ENCODE measurements at places on chromosomes 7 and 10. TPM values are rescaled to one million over a fixed set of nuclear protein-coding genes. Genes with fewer than 3 reads are reported as not detected.

STEAP4 gene
- 24.6 TPM for total RNA-seq

VGF gene
- not detected for total RNA-seq

MSMB gene
- total RNA-seq, result not detected

- H3K36me3 ChIP-seq, result no peaks in the 10 kb centered on the region
- H3K4me1 ChIP-seq, result no peaks in the 10 kb centered on the region
- DNase-seq, result no peak
- H3K27me3 ChIP-seq, result no peaks in the 10 kb centered on the region
- H3K27ac ChIP-seq, result peak overlapping the region; percentile 71
- no peak overlapping the region for H3K4me3 ChIP-seq
Measured at GRCh38 chr7:157399086-157399687, 62.4 kb downstream of the DNAJB6 start.

DNA sequence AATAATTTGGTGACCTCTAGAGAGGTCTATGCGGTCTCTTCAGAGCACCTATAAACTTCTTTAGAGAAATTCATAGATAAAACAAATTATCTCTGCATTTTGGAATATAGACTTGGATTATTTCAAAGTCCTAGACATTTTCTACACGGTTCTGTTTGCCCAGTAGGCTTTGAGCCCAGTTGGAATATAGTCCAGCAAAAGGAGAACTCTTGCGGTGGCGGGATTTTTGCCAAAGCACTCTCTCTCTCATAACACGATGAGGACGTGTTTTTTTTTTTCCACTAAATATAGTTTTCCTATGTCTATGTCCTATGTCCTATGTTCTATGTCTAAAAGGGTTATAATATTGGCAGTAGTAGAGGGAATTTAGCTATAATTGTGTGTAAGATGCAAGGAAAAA is 164.9 kb upstream of the AGR3 start:
- H3K4me3 ChIP-seq, result no peak overlapping the region
- H3K27ac ChIP-seq, result no peak overlapping the region
- DNase-seq, result no peak
- H3K4me1 ChIP-seq, result no peaks in the 10 kb centered on the region

DNA sequence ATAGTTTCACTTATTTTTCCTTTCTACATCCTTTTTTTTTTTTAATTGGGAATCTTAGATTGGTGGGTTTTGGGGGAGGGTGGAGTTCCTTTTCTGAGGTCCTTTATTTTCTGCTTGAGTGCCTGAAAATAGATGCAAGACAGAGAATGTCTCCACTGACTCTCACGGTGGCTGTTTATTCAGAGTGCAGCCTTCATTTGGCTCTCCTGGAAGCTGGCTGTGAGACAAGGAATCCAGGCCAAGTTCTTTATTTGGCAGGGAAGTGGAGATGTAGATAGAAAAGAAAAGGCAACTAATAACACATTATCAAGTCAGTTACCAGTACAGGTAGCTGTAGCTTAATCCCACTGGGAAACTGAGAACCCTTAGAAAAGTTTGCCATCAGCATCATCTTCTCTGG is 118.6 kb downstream of the CNTNAP2 start:
- no peak for DNase-seq
- no peaks in the 10 kb centered on the region for H3K27me3 ChIP-seq
- H3K4me1 ChIP-seq, result no peaks in the 10 kb centered on the region

GRCh38 chr10:5949009-5949759 is 28.2 kb downstream of the IL15RA start:
- peaks cover 9% of the 10 kb centered on the region for H3K4me1 ChIP-seq
- no peaks in the 10 kb centered on the region for H3K27me3 ChIP-seq
- no peaks in the 10 kb centered on the region for H3K36me3 ChIP-seq
- peak overlapping the region; percentile 39 for H3K27ac ChIP-seq
- no peak overlapping the region for H3K4me3 ChIP-seq
- peak; percentile 75 for DNase-seq

DNA sequence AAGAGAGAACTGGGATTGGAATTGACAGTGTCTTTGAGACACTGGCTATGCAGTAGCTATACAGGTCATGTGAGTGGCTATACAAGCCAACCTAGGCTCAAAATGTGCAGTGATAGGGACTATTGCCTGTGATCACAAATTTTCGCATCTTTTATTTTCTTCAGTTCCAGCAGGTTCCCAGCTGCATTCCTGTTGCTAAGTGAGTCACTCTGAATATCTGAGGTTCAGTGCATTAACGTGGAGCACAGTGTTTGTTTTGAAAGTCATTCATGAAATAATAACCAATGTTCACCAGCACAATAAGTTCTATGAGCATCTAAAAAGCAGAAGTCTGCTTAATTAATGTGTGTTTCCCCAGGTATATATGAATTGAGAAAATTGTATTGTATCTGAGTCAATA is 1236.0 kb upstream of the CELF2 start:
- H3K27me3 ChIP-seq, result no peaks in the 10 kb centered on the region
- H3K27ac ChIP-seq, result no peak overlapping the region
- no peaks in the 10 kb centered on the region for H3K4me1 ChIP-seq

- H3K27ac ChIP-seq, result no peak overlapping the region
- H3K4me1 ChIP-seq, result no peaks in the 10 kb centered on the region
- no peaks in the 10 kb centered on the region for H3K27me3 ChIP-seq
- no peak overlapping the region for H3K4me3 ChIP-seq
Measured at GRCh38 chr7:108805808-108806397, 236.2 kb downstream of the DNAJB9 start.

GRCh38 chr10:75803121-75803520 is 371.7 kb downstream of the LRMDA start:
- H3K36me3 ChIP-seq, result no peaks in the 10 kb centered on the region
- no peak for DNase-seq
- H3K4me3 ChIP-seq, result no peak overlapping the region
- H3K27me3 ChIP-seq, result no peaks in the 10 kb centered on the region
- H3K27ac ChIP-seq, result no peak overlapping the region

DNA sequence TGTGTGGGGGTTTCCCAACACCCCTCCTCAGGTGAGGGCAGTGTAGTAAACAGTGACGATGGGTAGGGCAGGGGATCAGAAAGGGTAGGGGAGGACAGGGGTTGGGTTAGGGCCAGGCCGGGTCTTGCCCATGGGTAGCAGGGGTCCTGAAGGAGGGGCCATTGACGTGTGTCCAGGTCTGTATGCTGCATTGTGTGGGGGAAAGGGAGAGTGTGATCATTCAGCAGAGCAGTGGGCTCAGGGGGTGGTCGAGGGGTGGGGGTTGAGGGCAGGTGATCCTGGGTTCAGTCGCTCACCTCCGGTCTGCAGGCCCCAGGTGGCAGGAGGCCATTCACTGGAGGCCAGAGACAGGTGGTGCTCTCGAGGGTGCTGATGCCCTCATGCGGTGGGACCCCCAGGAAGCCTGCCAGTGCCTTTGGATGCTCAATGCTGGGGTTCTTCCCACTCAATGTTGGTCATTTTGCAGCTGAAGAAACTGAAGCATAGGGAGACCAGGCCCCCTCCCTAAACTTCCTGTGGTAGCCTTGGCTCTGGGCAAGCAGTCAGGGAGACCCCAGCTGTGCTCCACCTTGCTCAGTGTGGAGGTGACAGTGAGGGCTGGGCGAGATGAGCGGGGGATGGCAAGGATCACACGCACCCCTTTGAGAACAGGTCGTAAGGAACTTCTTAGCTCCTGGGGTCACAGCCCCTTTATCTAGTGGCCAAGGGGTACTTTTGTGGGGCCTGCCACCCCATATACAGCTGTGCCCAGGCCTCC is 48.8 kb upstream of the CAMK2B start:
- H3K36me3 ChIP-seq, result no peaks in the 10 kb centered on the region
- no peaks in the 10 kb centered on the region for H3K4me1 ChIP-seq
- H3K27ac ChIP-seq, result no peak overlapping the region
- H3K27me3 ChIP-seq, result no peaks in the 10 kb centered on the region
- no peak for DNase-seq
- no peak overlapping the region for H3K4me3 ChIP-seq

DNA sequence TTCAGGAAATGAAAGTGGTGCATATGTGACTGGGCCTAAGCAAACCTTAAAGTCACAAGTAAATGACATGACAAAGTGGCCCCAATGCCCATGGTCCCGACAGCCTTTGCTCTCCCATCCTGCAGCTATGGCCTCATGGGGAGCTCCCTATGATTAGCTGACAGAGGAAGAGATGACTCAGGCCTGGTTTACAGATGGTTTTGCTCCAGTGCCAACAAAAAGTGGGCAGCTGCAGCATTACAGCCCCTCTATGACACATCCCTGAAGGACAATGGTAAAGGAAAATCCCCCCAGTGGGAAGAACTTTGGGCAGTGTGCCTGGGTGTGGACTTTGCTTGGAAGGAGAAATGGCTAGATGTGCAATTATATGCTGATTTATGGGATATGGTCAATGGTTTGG is 105.1 kb upstream of the ADCY1 start:
- H3K36me3 ChIP-seq, result no peaks in the 10 kb centered on the region
- H3K27me3 ChIP-seq, result no peaks in the 10 kb centered on the region
- no peaks in the 10 kb centered on the region for H3K4me1 ChIP-seq
- H3K4me3 ChIP-seq, result no peak overlapping the region
- DNase-seq, result no peak
- H3K27ac ChIP-seq, result no peak overlapping the region

DNA sequence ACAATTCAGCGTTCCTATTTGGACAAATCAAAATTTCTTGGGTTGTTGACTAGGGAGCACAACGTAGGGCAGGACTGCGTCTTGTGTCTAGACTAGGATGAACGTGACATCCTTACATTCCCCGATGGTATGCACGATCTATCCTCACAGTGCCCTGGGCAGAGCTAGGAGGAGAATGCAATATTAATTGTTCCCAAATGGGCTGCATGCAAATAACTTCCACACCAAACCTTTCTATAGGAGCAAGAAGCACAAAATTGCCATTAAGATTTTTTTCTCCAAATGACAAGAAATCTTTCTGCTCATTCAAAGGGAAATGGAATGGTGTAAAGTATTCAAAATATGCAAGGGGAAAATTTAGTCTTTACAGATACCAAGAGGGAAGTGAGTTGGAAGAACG is 21.4 kb upstream of the AQP1 start:
- no peak for DNase-seq
- no peaks in the 10 kb centered on the region for H3K4me1 ChIP-seq
- no peaks in the 10 kb centered on the region for H3K27me3 ChIP-seq
- no peaks in the 10 kb centered on the region for H3K36me3 ChIP-seq

DNA sequence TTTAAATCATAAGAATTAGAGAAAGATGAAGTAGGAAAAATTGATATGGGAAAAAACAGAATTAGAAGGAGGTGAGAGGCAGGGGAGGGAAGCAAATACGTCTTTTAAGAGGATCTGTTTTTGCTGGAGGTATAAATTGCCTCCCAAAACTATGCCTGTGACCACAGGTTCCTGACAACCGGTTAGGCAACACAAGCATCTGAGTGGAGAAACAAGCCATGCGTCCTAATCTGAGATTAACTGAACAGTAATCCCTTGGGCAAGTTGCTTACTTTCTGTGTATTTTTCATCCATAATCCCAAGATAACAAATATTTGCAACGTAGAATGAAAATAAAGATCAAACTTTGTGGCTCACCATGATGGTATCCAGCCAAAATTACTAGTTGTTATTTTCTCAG is 149.2 kb downstream of the C1GALT1 start:
- no peak overlapping the region for H3K4me3 ChIP-seq
- H3K27ac ChIP-seq, result no peak overlapping the region
- no peaks in the 10 kb centered on the region for H3K36me3 ChIP-seq
- H3K4me1 ChIP-seq, result no peaks in the 10 kb centered on the region
- DNase-seq, result no peak
